Stimulated activated CD8-positive, alpha-beta memory T cell treated with anti-CD3 and anti-CD28 coated beads, Interleukin-2, amount 100 ng/mL, for 48 hours (primary cell): ENCODE measurements at places on chromosomes 12 and 14.

GRCh38 chr12:50599366-50600095, 94.7 kb downstream of the DIP2B start:
- DNase-seq: no peak

- DNase-seq: no peak
Measured at GRCh38 chr14:30381861-30382480, 177.0 kb upstream of the G2E3 start.

GRCh38 chr14:103398427-103399195, 13.4 kb downstream of the MARK3 start:
- no peak for DNase-seq

- DNase-seq: no peak
Measured at GRCh38 chr14:89491711-89492381, 74.8 kb upstream of the FOXN3 start.

DNA sequence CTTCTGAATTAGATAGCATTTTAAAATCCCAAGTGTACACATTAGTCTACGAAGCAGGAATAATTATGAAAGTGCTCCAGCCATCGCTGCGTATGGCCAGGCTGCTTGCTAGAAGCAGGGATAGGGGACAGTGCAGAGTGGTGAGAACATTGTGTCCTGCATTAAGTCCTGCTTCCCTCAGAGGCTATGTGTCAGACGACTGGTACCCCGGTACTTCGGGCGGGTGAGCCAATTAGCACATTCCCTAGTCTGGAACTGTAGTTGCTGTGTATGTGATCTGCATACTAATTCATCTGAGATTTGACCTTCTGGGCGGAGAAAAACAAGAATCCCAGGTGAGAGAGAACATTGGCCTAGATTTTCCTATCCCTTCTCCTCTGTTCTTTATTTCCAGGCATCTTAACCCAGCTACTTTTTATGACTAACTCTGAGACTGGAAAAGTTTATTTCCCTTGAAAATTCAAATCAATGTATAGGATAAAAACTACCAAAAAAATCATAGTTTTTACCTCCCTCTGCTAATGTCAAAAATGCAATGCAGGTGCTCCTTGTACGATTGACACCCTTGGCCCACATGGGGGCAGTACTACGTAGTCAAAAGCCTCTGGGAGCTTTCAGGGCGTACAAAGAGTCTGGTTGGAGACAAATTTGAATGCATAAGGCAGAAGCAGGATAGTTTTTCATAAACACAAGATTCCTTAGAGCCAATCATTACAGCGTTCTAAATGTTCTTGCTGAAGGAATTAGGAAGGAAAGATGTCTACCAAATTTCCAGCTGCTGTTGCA, 764.3 kb downstream of the NOVA1 start:
- no peak for DNase-seq

- no peak for DNase-seq
Measured at GRCh38 chr14:103739793-103740501, 24.3 kb downstream of the ZFYVE21 start.

DNA sequence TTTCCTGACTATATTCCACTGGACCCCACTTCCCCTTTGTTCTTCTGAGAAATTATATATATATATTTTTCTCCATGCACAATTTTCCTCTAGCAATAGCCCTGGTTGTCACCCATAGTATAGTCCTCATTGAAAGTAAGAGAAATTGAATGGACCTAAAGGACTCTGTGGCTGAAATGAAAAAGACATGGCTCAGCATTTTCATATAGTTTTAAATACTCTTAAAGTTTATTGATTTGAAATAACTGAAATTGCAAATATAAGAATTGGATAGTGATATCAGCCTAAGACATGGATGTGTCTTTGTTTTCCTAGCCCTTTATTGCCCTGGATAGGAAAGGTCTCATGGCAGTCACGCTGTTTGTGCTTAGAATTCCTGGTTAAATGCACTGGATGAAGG, 113.8 kb downstream of the ANO6 start:
- DNase-seq: no peak

- DNase-seq: no peak
Measured at GRCh38 chr14:103243764-103244737, 90.0 kb upstream of the EIF5 start.

DNA sequence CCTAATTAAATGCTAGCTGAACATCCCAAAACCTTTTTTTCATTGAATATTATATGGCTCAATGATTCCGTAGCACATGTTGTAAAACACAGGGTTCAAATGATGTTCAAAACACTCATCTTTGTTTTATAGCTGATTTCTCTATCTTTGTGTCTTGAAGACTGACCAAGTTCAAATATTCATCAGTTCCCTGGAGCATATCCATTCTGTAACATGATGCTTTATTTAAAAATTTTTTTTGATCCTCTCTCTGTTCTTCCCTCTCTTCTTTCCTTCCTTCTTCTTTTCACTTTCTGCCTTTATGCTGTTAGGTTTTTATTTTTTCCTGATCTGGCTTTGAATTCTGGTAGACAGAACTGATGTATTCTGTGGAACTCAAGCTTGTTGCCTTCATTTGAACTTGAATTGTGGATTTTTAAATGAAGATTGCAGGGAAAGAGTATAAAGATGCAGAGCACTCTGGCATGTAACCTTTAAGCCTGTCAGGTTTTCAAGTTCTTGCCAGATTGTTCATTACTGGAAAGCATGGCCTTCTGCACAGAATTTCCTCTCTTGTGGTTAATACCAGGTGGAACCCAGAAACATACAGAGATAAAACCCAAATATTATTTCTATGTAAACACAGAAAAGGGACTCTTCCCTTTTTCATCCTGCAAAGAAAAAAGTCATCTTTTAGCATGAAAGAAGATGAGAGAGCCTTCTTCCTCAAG, 39.5 kb downstream of the PROX2 start:
- DNase-seq: no peak

- DNase-seq: no peak
Measured at GRCh38 chr14:74348735-74349463, 628 bp downstream of the VRTN start.

GRCh38 chr14:35231207-35231760, 60.9 kb upstream of the PSMA6 start:
- no peak for DNase-seq

DNA sequence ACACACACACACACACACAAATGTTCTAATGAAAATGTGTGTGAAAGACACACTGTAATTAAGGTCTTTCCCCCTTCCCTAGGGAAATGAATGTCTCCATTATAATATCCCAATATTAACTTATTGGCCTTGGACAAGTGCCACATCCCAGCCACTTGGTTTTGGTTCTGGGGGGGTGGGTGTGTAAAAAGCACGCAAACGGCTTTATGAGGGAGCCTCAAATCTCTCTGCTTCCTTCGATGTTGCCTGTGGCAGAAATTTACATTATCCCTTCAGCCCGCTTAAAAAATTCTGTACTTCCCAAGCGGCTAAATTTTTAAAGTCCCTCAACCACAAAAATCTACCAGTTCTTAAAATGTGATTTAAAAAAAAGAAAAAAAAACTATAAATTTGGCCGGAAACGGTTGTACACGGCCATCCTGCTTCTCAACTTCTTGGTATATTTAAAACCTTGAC, 432 bp downstream of the C14orf93 start:
- DNase-seq: no peak

- DNase-seq: no peak
Measured at GRCh38 chr12:23771240-23771949, 178.1 kb downstream of the SOX5 start.

DNA sequence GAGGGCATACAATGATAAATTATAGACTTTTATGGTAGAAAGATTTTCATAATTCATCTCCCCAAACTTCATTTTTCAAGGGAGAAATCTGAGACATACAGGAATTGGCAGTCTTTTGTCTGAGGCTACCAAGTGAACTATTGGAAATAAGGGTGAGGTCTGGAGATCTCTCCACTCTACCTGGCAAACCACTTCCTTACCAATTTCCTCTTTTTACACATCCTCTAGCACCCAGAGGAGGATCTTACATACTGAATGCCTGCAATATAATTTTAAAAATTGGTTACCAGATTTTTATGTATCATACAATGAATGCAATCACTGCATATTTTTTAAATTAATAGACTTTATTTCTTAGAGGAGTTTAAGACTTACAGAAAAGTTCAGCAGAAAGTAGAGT, 6.6 kb downstream of the PDE6H start:
- no peak for DNase-seq

DNA sequence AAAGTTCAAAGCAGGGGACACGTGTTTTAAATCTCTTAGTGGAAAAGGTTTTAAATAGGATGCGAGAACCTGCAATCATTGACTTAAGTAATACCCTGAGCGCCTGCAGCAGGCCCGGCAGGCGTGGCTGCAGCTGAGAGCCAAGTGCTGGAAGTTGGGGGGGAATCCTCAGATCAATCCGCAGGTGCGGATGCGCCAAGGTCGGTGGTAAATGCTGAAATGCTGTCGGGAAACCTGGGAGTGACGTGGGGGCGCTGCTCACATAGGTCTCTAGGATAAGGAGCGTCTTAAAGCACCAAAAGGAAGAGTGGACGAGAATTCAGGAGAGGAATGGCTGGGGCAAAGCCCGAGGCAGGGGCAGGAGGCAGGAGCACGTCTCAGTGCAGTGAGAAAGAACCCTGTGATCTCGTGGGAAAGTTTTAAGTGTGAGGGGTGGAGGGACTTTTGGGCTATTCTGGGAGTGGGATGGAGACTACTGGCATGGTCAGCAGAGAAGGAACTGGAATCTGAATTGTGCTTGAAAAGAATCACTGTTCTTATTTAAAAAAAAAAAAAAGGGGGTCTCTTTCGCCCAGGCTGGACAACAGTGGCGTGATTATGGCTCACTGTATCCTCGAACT, 883 bp upstream of the CDCA4 start:
- DNase-seq: no peak

GRCh38 chr14:52068615-52069306, at the start of gene NID2:
NID2 (minus strand) TSS chr14:52069059; CDS start chr14:52068994, 65 bp downstream.
- DNase-seq: peak; percentile 41

GRCh38 chr12:75361408-75361807, 26.9 kb downstream of the GLIPR1L1 start:
- no peak for DNase-seq

DNA sequence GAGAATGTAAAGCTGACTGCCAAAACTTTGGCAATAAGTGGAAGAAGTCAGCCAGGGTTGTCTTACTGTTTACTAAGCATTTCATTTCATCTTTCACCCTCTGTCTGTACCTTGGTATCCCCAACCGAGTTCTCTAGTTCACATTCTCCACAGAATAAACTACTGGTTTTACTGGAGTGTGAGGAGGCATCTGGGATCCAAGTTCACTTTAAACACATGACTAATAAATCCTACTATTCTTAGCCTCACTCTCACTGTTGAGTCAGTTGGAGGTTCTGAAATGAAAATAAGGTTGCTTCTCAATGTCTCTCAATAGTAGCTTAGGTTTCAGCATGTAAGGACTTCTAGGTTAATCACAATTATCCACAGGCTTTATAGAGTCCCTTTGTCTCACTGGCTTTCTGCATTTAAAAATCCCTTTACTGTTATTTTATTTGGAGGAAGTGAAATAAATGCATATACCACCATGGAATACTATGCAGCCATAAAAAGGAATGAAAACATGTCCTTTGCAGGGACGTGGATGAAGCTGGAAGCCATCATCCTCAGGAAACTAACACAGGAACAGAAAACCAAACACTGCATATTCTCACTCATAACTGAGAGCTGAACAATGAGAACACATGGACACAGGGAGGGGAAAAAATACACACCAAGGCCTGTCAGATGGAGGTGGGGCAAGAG, 95.8 kb downstream of the EPS8 start:
- no peak for DNase-seq

- no peak for DNase-seq
Measured at GRCh38 chr14:22113401-22113800, 439.8 kb upstream of the OR4E1 start.

DNA sequence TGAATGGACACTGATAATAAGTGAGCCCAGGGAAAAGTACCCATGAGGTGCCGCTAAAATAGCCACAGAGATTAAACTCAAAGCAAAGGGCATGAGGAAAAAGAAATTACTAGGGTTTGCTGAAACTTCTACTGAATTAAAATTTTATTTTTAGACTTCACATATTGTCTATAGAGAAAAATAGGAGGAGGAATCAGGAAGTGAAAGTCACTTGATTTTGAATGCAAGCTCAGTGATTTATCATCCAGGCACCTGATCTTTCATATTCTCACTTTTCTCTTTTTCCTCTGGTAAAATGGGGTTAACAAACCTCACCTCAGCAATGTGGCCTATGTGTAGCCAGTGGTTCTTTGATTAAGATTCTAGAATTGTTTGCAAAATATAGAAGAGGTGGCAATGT, 479.8 kb downstream of the BCL11B start:
- no peak for DNase-seq

DNA sequence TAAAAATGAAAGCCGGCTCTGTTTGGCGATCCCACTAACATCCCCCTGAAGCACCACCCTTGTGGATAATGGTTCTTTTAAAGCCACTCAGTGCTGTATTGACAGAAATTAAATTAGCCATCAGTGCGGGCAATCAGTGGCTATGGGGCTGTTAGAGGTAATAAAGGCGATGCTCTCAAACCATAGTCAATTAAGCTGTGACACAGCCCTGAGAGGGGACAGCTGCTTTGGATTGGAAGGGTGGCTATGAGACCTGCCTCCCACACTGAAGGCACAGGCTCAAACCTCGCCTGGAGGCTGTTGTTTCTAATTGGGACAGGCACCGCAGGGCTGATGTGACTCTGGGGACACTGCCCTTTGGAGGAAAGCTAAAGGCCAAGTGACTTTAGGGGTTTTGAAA, 562.2 kb downstream of the VRK1 start:
- no peak for DNase-seq

DNA sequence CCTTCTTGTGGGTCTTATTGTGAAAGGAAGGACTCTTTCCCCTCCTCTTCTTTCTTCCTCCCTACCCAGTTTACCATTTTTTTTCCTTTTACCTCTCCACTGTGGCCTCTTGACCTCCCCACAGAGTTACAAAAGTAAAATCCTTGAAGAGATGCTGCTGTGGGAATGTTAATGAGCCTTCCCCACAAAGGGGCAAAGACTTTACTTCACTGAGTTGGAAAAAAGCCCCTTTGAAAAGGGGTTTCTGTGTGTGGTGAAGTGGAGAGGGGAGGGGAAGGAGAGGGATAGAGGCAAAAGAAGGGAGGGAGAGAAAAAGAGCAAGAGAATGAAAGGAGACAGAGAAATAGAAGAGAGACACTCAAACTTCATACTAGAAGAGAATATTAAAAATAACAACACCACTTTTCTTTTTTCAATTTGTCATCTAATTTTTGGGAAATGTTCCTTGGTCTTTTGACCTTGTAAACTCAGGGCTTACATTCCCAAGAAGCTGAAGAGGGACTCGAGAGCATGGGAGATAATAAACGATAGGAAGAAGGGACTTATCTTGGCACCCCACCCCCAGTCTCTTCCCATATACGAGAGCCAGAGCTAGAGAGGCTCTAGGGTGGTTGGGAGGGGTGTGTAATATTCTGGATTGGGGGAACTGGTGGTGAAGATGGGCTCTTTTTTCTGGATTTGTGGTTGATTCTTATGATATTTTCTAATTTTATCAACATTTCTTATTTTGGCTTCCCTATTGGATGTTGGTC, 13.2 kb upstream of the SALL2 start:
- no peak for DNase-seq
